Osteoblast (primary cell): ENCODE measurements at places on chromosomes 2 and 18. TPM values are rescaled to one million over a fixed set of nuclear protein-coding genes. Genes with fewer than 3 reads are reported as not detected.

DNA sequence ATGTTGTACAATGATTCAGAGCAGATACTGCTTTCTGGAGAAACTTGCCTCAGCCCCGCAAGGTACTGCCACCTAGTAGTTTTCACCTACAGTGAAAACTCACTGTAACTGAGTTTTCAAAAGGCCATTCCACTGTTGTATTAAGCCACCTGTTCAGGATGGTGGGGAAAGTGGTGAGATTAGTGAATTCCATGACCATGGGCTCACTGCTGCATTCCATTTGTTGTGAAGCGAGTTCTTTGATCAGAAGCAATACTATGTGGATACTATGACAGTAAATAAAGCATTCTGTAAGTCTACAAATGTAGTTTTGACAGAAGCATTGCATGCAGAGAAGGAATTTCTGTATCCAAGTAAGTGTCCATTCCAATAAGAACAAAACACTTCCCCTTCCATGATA lies 113.6 kb downstream of the LAMA3 start:
- no peak overlapping the region for H3K27ac ChIP-seq
- H3K4me1 ChIP-seq: no peaks in the 10 kb centered on the region
- H3K36me3 ChIP-seq: no peaks in the 10 kb centered on the region
- no peak overlapping the region for H3K4me3 ChIP-seq
- no peaks in the 10 kb centered on the region for H3K27me3 ChIP-seq

The IL1R1 gene
- total RNA-seq: 89.8 and 116 TPM in 2 replicates

The FAM237A gene
- total RNA-seq: not detected in 2 replicates

The RPRM gene
- 0.29 and 0.36 TPM in 2 replicates for total RNA-seq

GRCh38 chr2:182521453-182522404 lies 94.9 kb upstream of the PDE1A start:
- no peaks in the 10 kb centered on the region for H3K4me1 ChIP-seq
- H3K27me3 ChIP-seq: no peaks in the 10 kb centered on the region
- H3K27ac ChIP-seq: no peak overlapping the region
- no peaks in the 10 kb centered on the region for H3K36me3 ChIP-seq

DNA sequence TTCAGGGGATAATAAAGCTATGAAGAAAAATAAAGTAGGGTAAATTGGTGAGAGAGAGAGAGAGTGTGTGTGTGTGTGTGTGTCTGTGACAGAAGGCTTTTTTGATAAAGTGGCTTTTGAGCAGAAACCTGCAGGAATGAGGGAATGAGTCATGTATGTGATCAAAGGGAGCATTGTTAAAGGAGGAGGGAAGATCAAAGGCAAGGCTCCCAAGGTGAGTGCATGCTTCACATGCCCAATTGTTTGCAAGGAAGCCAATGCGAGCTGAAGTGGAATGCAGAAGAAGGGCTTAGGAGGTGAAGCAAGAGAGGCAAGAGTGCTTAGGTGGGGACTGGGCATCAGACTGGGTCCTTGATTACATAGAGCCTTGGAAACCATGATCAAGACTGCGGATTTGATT lies 96.8 kb downstream of the DNAH6 start:
- H3K36me3 ChIP-seq: no peaks in the 10 kb centered on the region
- no peak overlapping the region for H3K27ac ChIP-seq
- DNase-seq: no peak
- H3K27me3 ChIP-seq: no peaks in the 10 kb centered on the region
- H3K4me1 ChIP-seq: no peaks in the 10 kb centered on the region
- H3K4me3 ChIP-seq: no peak overlapping the region
